ENCODE measurements at places on chromosomes 7 and 10.

- no peaks in the 10 kb centered on the region for H3K36me3 ChIP-seq
- DNase-seq = no peak
- no peak overlapping the region for H3K27ac ChIP-seq
- no peak overlapping the region for H3K4me3 ChIP-seq
Measured at GRCh38 chr7:133165001-133165400, 83.1 kb upstream of the CHCHD3 start.

- no peak overlapping the region for H3K4me3 ChIP-seq
- H3K27ac ChIP-seq = no peak overlapping the region
- DNase-seq = no peak
- no peaks in the 10 kb centered on the region for H3K36me3 ChIP-seq
- H3K4me1 ChIP-seq = no peaks in the 10 kb centered on the region
Measured at GRCh38 chr7:38934536-38934935, 25.5 kb upstream of the VPS41 start.

DNA sequence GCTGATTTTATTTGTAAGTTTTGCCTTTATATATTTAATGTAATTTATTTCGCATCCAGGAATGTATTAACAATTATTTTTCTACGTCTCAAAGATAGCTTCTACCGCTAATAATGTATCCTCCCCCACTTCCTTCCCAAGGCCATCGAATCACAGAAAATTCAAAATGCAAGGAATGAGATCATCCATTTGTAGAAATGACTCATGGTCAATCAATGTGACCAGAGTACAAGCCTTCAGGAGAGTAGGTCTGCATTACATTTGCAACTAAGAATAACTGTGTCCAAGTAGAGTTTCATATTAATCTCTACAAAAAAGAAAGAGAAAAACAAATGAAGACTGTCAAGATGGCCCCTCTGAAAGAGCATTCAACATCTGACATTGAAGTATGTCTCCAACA is 205.9 kb upstream of the PHF14 start:
- DNase-seq = no peak
- H3K4me3 ChIP-seq = no peak overlapping the region
- no peaks in the 10 kb centered on the region for H3K27me3 ChIP-seq
- H3K27ac ChIP-seq = no peak overlapping the region
- no peaks in the 10 kb centered on the region for H3K4me1 ChIP-seq
- no peaks in the 10 kb centered on the region for H3K36me3 ChIP-seq

GRCh38 chr7:29610086-29610485 is 46.5 kb downstream of the PRR15 start:
- no peak overlapping the region for H3K4me3 ChIP-seq
- no peaks in the 10 kb centered on the region for H3K4me1 ChIP-seq
- no peak overlapping the region for H3K27ac ChIP-seq
- no peaks in the 10 kb centered on the region for H3K36me3 ChIP-seq

- no peaks in the 10 kb centered on the region for H3K27me3 ChIP-seq
- no peaks in the 10 kb centered on the region for H3K36me3 ChIP-seq
- DNase-seq = no peak
- H3K27ac ChIP-seq = no peak overlapping the region
Measured at GRCh38 chr7:90474284-90475210, 5.1 kb downstream of the PTTG1IP2 start.

DNA sequence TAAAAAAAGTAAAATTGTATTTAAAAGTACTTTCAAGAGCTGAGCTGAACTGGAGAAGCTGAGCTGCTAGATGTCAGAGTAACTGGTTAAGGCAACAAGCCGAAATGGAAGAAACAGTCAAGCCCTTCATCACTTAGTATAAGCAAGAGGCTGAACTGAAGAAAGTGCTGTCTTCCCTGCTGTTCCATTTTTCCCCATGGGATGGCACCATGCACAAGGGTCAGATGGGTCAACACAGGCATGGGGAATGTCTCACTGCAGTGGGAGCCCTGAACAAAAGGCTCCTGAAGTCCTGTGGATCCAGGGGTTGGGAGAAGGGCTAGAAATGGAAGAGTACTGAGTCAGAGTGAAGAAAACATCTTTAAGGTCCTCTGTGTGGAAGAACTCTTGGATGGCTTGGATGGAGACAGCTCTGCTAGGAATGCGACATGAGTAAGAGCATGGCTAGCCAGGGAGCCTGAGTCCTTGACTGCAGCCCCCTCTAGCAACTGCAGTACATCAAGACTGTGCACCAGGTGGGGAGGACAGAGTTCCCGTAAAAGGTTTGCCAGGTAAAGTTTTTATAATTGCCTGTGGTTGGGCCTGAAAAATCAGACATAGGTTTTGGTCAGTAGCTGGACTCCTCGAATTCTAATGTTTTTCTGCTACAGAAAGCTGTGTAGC is 348.3 kb downstream of the GPR158 start:
- no peaks in the 10 kb centered on the region for H3K27me3 ChIP-seq
- no peak overlapping the region for H3K4me3 ChIP-seq
- DNase-seq = no peak
- H3K4me1 ChIP-seq = no peaks in the 10 kb centered on the region

- no peaks in the 10 kb centered on the region for H3K36me3 ChIP-seq
- H3K4me3 ChIP-seq = no peak overlapping the region
- H3K27ac ChIP-seq = no peak overlapping the region
- no peak for DNase-seq
- no peaks in the 10 kb centered on the region for H3K4me1 ChIP-seq
Measured at GRCh38 chr7:20185988-20186387, 31.2 kb downstream of the MACC1 start.

Data from CD8-positive, alpha-beta memory T cell (primary cell).